Left ventricle myocardium inferior (tissue), 1 donor: ENCODE measurements at places on chromosomes 12 and 14. TPM values are rescaled to one million over a fixed set of nuclear protein-coding genes. Genes with fewer than 3 reads are reported as not detected.
A peak's percentile ranks its signal among the peaks of the same experiment; 100 is the strongest.

CELA1 gene
- total RNA-seq = not detected

LBHD2 gene
- not detected for total RNA-seq

LRTM2 gene
- total RNA-seq = not detected

CLECL1 gene
- not detected for total RNA-seq

KCNJ8 gene
- total RNA-seq = 51.3 TPM

GPR137C gene
- 1.2 TPM for total RNA-seq

RPGRIP1 gene
- 0.30 TPM for total RNA-seq

BCL2L2 gene
- 37.5 TPM for total RNA-seq

DNA sequence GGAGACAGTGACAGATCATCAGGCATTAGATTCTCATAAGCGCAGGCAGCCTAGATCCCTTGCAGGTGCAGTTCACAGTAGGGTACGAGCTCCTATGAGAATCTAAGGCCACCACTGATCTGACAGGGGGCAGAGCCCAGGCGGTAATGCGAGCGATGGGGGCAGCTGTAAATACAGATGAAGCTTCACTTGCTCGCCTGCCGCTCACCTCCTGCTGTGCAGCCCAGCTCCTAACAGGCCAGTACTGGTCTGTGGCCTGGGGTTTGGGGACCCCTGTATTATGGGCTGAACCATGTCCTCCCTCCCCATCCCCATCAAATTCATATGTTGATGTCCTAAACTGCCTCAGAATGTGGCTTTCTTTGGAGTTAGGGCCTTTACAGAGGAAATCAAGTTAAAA lies 63.2 kb downstream of the NOS1 start:
- H3K27ac ChIP-seq = no peak overlapping the region
- H3K36me3 ChIP-seq = no peaks in the 10 kb centered on the region
- no peak overlapping the region for H3K4me3 ChIP-seq
- no peaks in the 10 kb centered on the region for H3K4me1 ChIP-seq
- DNase-seq = no peak

DNA sequence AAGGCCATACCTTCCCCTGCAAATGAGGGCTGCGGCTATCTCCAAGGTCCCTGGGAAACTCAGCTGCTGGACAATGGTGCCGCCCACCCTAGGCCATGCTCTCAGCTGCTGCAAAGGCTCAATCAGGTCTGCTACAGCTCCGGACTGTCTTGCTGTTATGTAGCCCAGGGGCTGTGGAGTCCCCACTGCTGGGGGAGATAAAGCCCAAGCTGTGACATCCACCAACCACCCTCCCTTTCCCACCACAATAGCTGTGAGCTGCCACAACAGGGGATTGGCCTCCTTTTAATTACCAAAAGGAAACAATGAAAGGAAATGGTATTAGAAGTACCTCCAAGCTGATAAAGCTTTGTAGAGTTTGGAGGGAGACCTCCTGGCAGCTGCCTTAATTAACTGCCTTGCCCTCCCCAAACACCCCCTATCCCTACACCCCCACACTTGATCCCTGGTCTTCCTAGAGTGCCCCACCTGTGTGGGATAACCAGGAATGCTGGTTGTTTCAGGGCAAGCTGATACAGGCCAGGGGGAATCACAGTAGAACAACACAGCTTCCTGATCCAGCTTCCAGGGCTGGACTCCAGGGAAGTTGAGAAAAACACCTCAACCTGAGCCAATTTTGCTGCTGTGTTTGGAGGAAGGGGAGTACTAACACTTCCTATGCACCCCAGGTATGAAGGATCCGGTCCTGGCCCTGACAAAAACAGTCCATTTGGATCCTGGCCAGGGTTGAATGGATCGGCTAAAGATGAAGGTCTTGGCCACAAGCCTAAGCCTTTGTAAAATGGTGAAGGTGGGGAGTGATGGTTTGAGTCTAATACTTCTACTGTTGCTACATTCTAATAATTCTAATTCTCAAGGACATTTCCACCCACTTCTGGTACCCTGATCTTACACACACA lies at the start of gene VWF:
Gene VWF (minus strand): TSS at position 260 of the 899 bp plus-strand sequence. CDS start 1,474 bp downstream, outside the sequence.
- H3K36me3 ChIP-seq = peaks cover 4% of the 10 kb centered on the region
- DNase-seq = no peak
- peak within 1 kb of the TSS; percentile 63 for H3K4me3 ChIP-seq
- peak within 1 kb of the TSS; percentile 88 for H3K27ac ChIP-seq
- H3K27me3 ChIP-seq = no peaks in the 10 kb centered on the region

GRCh38 chr14:57574617-57575288 lies 81.1 kb upstream of the CCDC198 start:
- H3K4me1 ChIP-seq = no peaks in the 10 kb centered on the region
- no peak overlapping the region for H3K27ac ChIP-seq
- DNase-seq = no peak
- no peaks in the 10 kb centered on the region for H3K36me3 ChIP-seq
- no peak overlapping the region for H3K4me3 ChIP-seq

DNA sequence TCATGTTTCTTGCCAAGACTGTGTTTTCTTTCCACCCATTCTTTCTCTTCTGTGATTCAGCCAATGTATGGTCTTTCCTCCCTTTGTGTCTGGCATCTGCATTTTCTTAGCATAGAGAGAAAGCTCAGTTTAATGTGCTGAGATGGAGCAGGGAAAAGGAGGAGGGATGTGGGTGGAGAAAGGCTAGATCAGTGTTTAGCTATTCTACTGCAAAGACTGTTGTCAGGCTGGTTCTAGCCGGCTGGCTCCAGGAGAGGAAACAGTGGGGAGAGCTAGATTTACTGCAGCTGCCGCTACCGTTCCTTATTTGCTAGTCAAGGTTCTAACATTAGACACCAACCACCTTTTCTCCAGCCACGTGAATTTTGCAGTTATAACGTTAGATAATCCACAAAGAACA lies 5.2 kb upstream of the RIMKLB start:
- no peak for DNase-seq
- H3K36me3 ChIP-seq = no peaks in the 10 kb centered on the region
- peaks cover 35% of the 10 kb centered on the region for H3K4me1 ChIP-seq
- H3K27me3 ChIP-seq = no peaks in the 10 kb centered on the region
- peak overlapping the region; percentile 46 for H3K27ac ChIP-seq
- H3K4me3 ChIP-seq = no peak overlapping the region

GRCh38 chr14:77883131-77883846 lies 83.4 kb downstream of the ADCK1 start:
- no peak overlapping the region for H3K4me3 ChIP-seq
- H3K4me1 ChIP-seq = peaks cover 53% of the 10 kb centered on the region
- H3K27me3 ChIP-seq = no peaks in the 10 kb centered on the region
- DNase-seq = no peak

DNA sequence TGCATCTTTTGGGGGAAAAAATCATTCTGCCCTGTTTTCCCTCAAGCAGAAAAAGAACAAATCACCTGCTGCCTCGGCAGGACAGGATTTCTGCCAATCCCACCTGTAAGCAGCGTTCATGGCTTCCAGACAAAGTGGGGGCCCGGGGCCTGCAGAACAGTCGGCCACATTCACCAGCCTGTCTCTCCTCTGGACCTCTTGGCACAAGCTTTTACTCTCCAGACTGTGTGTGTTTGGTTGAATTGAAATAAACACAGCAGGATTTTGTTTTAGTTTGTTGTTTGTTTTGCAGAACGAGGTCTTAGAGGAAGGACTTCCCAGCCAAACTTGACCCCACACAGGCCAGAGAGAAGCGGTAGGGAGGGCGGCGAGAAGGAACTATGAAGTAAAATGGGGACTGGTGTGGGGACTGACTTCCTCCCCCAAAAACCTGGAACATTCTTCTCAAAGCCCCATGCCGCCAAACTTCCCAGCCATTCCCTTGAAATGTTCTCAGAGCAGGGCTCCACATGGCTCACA lies 41.7 kb upstream of the FOS start:
- peak overlapping the region; percentile 90 for H3K27ac ChIP-seq
- peaks cover 33% of the 10 kb centered on the region for H3K4me1 ChIP-seq
- no peaks in the 10 kb centered on the region for H3K27me3 ChIP-seq

- no peaks in the 10 kb centered on the region for H3K36me3 ChIP-seq
- H3K4me1 ChIP-seq = peaks cover 81% of the 10 kb centered on the region
- no peak for DNase-seq
- H3K27me3 ChIP-seq = no peaks in the 10 kb centered on the region
- H3K27ac ChIP-seq = peak overlapping the region; percentile 20
These were observed 9.9 kb downstream of the DPF3 start for GRCh38 chr14:72883961-72884360.

- H3K4me1 ChIP-seq = no peaks in the 10 kb centered on the region
- DNase-seq = no peak
- no peaks in the 10 kb centered on the region for H3K27me3 ChIP-seq
- no peaks in the 10 kb centered on the region for H3K36me3 ChIP-seq
These were observed 161.1 kb downstream of the PPFIA2 start for GRCh38 chr12:81597928-81598604.

GRCh38 chr12:5562581-5562980 lies 130.7 kb downstream of the NTF3 start:
- DNase-seq = no peak
- H3K36me3 ChIP-seq = peaks cover 5% of the 10 kb centered on the region
- H3K27ac ChIP-seq = no peak overlapping the region
- peaks cover 32% of the 10 kb centered on the region for H3K27me3 ChIP-seq
